ENCODE measurements at places on chromosomes 7 and 10.

DNA sequence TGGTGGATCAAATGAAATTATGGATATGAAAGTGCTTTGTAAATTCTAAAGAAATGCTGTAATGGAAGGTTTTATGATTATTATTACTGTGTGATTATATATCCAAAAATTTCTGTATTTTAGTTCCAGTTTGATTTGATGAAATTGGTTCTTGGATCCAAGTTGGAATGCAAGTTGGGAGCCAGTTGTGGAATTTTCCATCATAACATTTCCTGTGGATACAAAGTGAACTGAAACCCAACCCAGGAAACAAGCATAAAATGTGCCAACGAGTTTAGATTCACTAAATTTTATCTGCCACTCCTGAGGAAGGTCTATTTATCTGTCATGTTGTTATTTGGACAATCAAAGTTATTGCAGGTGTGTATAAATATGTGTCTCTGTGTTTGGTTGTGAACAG lies 131.4 kb upstream of the MDFIC start:
- DNase-seq: no peak

DNA sequence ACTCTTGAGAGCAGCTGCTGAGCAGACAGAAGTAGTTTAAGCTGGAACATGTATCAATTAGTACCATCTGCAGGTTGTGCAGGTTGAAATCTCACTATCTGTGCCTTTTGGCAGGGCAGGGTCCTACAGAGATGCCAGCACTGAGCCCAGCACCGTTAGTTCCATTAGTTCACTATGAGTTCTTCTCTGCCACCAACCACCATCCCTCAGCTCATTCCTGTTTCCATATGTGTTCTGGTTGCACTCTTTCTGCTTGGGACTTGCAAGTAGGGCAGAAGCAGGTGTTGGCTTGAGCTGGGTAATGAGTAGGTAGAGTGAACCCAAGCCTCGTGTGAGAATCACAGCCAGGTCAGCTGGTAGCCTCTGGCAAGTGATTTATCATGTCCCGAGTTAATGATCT lies 2.8 kb downstream of the SMO start:
- no peak for DNase-seq

GRCh38 chr7:7764520-7765396 lies 46.4 kb upstream of the RPA3 start:
- no peak for DNase-seq

GRCh38 chr10:43222210-43222720 lies 44.6 kb downstream of the RASGEF1A start:
- no peak for DNase-seq

GRCh38 chr7:124779194-124779593 lies 13.6 kb upstream of the GPR37 start:
- DNase-seq: no peak

- DNase-seq: no peak
These were observed 14.2 kb downstream of the INPP5A start for GRCh38 chr10:132551808-132552130.

- DNase-seq: no peak
These were observed 186.2 kb upstream of the PRKCQ start for GRCh38 chr10:6766131-6766801.

DNA sequence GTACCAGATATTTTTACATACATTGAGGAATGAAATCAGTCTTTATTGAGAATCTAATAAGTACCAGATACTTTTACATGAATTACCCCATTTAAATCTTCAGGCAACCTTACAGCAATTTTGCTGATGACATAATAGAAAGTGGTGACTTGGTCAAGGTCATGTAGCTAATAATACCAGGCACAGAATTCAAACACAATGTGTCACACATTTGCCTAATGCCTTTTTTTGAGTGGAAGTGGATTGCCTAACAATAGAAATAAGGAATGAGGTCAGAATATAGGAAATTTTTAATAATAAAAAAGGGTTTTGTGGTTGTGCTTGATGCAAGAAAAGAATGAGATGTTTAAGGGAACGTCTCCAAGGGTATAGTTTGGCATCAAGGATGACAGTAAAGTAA lies 466.6 kb upstream of the IGFBP3 start:
- DNase-seq: no peak

DNA sequence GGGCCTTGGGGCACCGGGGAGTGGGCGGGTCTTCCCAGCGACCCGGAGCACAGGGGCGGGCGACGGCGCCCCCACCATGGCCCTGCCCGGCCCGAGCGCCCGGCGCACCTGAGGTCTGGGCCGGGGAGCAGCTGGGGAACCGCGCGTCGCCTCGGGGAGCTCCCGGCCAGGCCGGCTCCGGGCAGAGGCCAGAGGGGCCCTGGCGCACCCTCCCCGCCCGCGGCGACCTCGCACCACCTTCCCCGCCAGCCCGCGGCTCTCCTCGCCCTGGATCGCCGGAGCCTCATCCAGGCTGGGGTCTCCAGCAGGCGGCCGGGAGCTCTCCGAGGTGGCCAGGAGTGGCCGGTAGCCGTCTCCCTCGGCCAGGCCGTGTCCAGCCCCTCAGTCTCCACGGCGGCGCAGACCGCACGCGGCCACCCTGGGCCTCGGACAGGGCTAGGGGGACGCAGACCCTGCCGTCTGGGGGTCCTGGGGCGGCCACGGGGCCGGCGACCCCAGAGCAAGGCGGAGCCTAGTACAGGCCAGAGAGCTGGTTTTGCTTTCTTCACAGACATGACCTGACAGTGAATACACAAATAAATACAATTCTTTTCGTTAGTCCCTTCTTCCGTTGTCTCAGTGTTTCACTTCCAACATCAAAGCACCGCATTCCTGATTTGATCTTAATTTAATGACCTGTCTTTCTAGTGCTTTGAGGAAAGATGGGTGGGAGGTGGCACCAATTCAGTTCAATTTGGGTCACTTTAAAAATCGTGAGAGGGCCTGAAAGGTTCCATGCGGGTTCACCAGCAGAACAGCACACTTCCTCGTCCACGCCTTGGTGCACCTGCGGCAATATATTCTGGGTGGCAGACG lies 356.9 kb downstream of the DNAJB6 start:
- no peak for DNase-seq

DNA sequence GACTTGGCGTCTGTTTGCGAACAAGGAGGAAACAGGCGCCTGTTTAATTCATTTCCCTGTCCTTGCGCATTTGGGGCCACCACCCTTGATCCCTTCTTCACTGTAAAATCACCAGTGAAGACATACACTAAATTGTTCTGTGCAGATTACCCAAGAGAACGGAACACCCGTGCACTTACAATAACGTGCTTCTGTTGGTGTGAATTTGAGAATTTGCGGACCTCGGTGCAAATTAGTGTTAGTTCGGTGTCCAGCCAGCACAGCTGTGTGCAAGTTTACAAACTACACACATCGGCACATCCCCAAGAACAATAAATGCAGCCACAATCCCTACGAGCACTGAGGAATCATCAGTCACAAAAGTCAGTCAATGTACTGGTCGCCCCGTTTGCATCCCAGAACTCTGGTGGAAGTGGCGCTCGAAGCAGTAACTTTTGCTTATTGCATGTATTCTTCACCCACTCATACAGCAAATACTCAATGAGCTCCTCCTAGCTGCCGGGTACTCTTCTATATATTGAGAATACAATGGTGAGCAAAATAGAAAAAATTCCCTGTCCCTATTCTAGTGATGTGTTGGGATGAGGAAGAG lies 786 bp upstream of the CNOT4 start:
- DNase-seq: peak; percentile 46

- no peak for DNase-seq
These were observed 47.6 kb downstream of the SLIT1 start for GRCh38 chr10:97138174-97138573.

DNA sequence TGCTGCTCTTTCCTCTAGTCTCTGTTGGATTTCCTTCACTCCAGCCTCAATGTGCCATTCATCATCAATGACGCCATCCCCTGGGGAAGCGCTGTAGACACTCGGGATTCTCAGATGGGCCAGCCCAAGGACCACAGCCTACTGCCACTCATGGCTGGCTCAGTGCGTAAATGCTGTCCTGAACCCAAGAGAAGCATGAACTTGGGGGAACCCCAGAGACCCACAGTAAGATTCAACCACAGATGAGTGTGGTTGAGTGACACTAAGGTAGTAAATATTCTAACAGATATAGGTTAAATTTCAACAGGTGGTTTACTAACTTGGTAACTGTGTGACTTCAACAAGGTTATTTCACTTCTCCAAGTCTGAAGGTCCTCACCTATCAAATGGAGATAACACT lies 304.1 kb downstream of the GRM8 start:
- no peak for DNase-seq

DNA sequence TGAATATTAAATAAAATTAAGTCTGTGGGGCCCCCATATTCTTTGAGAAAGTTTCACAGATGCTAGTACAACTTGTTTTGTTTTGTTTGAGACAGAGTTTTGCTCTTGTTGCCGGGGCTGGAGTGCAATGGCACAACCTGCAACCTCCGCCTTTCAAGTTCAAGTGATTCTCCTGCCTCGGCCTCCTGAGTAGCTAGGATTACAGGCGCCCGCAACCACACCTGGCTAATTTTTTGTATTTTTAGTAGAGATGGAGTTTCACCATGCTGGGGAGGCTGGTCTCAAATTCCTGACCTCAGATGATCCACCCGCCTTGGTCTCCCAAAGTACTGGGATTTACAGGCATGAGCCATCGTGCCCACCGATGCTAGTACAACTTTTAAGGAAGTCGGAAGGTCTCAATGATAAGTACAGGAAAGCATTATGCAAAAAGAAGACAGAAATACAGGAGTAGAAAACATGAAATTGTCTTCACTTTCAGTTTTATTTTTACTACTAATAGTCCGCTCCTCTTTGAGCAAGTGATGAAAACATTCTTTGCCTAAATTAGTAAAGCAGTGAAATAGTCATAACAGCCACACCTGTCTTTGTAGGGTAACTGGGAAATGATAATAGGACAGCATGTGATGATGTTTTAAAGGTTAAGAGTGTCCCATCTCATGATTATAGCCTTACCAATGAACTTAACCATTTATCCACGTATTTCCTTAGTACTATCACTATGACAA lies 147.5 kb downstream of the SEMA3D start:
- DNase-seq: no peak

GRCh38 chr7:80950550-80950967 lies 31.7 kb upstream of the SEMA3C start:
- DNase-seq: no peak

DNA sequence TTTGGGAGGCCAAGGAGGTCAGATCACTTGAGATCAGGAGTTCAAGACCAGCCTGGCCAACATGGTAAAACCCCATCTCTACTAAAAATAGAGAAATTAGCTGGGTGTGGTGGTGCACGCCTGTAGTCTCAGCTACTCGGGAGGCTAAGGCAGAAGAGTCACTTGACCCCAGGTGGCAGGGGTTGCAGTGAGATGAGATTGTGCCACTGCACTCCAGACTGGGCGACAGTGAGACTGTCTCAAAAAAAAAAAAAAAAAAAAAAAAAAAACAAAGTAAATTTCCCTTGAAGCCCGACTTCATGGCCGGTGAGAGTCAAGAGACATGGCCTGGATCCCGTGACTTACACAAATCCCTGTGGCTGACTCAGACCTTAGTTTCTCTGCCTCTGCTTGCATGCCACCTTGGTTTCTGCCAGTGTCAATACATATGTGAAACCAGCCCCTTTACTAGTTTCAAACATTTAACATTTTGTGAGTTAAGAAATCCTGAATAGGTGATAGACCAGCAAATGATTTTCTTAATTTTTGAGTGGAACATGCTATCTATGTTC lies 62.8 kb downstream of the ZEB1 start:
- no peak for DNase-seq
